SHP77 treated with DMSO at 0.1 percent for 48 hours (cell line): ENCODE measurements at places on chromosomes 2 and 18.

DNA sequence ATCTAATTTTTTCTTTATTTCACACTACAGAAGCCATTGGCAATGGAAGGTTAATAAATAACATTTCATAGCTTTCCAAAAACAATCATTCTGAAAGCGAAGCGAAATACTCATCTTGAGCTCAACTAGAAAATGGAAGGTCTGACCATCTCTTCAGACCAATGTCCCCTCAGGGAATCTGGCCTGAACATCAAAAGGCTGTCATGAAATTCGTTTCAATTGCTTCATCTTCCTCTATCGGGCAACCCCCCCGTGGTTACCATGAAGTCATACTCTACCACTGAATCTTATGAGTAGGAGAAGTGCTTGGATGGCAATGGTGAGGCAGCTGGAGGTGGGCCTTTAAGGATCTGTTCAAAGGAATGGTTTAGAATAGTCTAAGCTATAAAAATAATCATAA lies 22.9 kb upstream of the CYTIP start:
- DNase-seq, result no peak

GRCh38 chr2:119289093-119289492 lies 65.5 kb downstream of the STEAP3 start:
- DNase-seq, result no peak

DNA sequence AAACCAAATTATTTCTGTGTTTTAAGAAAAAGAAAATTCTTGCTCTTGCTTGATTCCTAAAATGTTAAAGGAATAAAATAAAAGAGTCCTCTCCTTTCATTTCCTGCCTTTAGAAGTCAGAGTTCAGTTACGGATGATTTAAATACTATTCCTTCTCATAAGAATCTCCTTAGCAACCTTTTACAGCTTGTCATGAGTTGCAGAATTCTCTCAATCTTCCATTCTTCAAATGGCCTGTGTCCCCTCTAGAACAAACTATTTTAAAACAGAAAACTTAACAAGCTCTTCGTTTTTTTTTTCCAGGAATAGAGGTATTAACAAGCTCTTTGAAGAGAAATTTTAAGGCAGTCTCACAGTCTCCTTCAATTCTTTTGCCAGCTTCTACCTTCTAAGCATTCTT lies 42.2 kb downstream of the SPIRE1 start:
- DNase-seq, result no peak

- no peak for DNase-seq
Measured at GRCh38 chr2:162480067-162480466, 136.1 kb downstream of the GCA start.

DNA sequence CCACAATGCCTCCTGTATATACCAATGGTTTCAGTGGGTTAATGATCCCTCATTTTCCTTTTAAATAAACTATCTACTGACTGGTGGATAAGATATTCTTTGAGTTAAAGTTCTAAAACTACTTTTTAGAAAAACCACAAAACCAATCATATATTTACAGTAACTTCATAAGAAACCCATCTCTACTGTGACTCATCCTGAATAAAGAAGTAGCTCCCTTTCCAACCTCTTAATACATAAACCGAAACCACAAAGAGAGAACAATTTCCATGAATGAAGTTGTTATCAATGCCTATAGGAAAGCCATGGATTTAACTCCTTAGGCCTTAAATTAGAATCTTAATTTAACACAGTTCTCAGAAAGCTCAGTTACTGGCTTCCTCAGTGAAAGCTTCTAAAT lies 227.0 kb upstream of the SMAD7 start:
- DNase-seq, result no peak

GRCh38 chr2:35822716-35823115 lies 532.9 kb upstream of the CRIM1 start:
- no peak for DNase-seq

- DNase-seq, result no peak
Measured at GRCh38 chr2:47602996-47603395, 179.9 kb upstream of the MSH6 start.
